ENCODE measurements at places on chromosomes 2 and 18. TPM values are rescaled to one million over a fixed set of nuclear protein-coding genes. Genes with fewer than 3 reads are reported as not detected.

Gene WDPCP
- total RNA-seq: 9.6 TPM

Gene ZNF385B
- total RNA-seq: not detected

- DNase-seq: peak; percentile 10
These were observed 237.7 kb downstream of the HDAC4 start for GRCh38 chr2:239162976-239163687.

DNA sequence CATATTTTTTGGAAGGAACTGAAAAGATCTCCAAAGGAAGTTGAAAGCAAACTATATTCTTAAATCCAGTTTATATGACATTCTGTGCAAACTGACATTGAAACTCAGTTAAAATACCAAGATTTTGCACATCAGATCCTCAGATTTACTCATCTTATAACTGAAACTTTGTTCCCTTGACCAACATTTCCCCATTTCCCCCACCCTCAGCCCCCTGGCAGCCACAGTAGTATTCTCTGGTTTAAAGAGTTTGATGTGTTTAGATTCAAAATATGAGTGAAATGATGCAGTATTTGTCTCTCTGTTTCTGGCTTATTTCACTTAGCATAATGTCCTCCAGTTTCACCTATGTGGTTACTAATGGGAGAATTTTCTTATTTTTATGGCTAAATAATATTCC lies 99.2 kb upstream of the ITGA4 start:
- no peak for DNase-seq

Gene AQP12B
- total RNA-seq: not detected

GRCh38 chr18:79787865-79788733 lies 9.6 kb upstream of the KCNG2 start:
- no peak for DNase-seq

DNA sequence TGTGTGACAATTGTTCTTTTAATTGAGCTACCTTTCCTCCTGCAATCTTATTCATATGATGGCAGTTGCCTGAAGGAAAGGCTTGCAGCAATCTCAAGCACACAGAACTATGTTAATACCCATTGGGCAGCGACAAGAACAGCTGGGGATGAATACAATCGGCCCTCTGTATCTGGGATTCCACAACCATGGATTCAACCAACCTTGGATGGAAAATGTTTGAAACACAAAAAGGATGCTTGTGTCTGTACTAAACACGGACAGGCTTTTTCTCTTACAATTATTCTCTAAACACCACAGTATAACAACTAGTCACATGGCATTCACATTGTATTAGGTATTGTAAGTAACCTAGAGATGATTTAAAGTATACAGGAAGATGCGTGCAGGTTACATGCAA lies 256.1 kb upstream of the SIX2 start:
- no peak for DNase-seq

GRCh38 chr2:147792966-147793617 lies 51.7 kb upstream of the ACVR2A start:
- DNase-seq: no peak

DNA sequence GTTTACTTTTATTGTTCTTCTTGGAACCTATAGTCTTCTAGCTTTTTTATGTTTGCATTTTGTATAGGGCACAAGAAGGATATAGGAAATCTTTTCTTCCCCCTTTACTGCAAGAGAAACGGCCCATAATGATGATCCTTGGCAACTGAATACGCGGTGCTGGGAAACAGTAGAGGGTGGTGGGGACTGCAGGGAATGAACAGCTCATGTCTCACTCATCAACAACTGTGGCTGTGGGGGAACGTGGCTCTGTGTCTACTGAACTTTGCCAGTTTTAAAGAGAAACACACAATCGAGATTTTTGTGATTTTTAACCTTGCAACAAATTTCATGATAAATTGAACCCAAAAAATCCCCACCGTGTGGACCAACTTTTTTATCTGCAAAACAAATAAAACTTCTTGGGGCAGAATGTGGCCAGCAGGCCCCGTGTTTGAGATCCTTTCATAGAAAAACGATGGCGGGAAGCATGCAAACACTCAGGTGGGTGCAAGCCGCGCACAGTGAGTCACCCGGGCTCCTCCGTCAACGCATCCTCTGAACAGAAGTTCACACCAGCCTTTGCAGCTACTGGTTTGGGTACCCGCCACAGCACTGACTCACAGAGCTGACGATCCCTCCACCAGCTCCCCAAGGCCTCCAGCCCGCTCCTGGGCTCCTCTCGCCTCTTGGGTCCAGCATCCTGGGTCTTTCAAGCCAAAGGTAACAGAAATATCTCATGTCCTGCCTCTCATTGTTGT lies 149.3 kb downstream of the COL6A3 start:
- peak; percentile 84 for DNase-seq

All from SJSA1 (cell line).